ENCODE measurements at places on chromosomes 2 and 18.

DNA sequence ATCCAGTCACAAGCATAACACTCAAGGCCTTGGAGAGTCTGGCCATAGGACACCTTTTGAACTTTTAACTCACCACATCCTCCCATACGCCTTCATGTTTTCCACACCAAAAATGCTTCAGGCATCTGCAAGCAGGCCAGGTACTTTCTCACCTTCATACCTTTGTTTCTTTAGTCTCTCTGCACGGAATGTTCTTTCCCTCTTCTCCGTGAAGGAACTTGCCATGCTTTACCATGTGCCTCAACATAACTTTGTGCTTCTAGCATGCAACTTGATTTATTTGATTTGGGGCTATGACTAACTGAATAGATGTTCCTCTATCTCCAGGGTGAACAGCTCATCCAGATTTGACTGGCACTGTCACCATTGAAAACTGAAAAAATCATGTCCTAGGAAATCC lies 141.7 kb upstream of the ACVR2A start:
- DNase-seq = no peak

- no peak for DNase-seq
Measured at GRCh38 chr2:159188449-159188848, 98.1 kb downstream of the WDSUB1 start.

GRCh38 chr2:85736456-85737355 lies 17.1 kb upstream of the ATOH8 start:
- no peak for DNase-seq

- no peak for DNase-seq
Measured at GRCh38 chr2:147482111-147482895, 362.5 kb upstream of the ACVR2A start.

DNA sequence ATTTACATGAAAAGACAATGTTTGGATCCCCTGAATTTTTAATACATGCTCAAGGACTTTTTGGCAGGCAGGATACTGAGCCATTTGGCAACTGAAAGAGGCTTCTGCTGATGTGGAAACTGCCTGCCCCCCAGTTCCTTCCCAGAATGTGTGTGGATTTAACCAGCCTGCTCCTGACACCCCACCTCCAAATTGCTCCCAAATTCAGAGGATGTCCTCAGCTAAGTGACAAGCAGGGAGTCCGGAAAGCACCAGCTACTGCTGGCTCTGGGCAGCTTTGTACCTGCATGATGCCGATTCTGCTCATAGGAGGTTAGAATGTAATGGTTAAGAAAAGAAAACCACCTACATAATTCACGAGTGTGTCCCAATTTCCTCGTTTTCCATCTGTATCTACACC lies 197.5 kb downstream of the CDH20 start:
- no peak for DNase-seq

- no peak for DNase-seq
Measured at GRCh38 chr2:48129293-48129950, 223.1 kb upstream of the FBXO11 start.

DNA sequence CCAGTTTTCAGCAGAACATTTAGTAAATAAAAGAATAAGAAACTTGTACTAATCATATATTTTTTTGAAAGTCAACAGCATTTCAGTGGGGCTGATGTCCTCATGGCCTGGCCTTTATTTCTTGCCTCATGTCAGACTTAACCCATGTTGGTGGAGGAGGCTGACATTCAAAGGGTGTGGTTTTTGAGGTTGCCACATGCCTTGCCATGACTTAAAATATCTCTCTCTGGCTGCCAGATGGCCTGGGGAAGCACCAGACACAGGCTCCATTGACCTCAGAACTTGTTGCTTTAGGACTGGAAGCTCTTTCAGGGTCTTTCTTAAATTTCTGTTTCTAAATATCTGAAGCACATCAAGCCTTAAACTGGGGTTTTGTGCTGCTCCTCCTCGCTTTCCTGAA lies 32.5 kb upstream of the CD28 start:
- DNase-seq = peak; percentile 5

DNA sequence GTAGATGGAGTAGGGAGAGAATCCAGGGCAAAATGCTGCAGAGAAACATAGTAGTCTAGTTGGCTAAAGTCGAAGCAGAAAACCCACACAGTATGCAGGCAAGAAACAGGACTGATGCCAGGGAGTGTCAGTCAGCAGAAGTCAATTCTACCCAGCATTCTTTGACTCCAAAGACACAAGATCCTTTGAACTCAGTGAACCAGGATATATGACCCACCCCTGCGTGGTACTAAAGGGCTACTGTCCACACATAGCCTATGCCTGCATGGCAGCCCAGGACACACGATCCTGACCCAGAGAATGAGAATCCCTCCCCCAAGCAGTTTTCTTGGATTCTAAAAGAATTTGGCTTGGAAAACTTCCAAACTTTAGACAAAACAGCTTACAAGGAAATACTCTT lies 42.5 kb downstream of the ALK start:
- no peak for DNase-seq

DNA sequence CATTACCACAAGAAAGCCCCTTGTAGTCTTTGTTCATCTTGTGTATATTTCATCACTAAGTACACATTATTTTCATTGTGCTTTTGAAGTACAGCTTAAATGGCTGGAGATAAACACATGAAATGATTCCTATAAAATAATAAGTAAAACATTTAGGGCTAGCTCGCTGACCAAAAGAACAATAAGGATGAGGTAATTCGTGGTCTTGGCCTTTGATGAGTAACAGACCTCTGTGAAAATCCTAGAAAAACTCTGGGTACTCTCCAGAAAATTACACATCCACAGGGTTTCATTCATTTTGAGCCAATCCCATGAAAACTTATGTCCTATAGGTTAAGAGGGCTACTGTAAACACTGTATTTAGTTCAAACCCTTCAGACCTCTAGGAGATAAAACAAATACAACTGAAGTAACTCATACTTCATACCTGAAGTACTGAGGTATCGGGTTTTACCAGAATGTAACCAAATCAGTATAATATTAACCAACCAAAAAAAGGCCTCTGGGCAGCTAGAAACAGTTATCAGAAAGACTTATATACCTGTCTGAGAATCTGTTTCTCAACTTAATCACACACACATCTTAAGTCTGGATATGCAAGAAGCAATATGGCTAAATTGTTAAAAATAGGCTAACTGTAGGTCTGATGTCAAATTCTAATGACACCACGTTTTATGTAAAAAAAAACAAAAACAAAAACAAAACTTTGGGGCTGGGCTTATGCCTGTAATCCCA lies 31.0 kb downstream of the CFAP36 start:
- DNase-seq = no peak

GRCh38 chr18:34709104-34709503 lies 994 bp upstream of the DTNA start:
- no peak for DNase-seq

- no peak for DNase-seq
Measured at GRCh38 chr2:1773883-1774282, 29.6 kb upstream of the PXDN start.

DNA sequence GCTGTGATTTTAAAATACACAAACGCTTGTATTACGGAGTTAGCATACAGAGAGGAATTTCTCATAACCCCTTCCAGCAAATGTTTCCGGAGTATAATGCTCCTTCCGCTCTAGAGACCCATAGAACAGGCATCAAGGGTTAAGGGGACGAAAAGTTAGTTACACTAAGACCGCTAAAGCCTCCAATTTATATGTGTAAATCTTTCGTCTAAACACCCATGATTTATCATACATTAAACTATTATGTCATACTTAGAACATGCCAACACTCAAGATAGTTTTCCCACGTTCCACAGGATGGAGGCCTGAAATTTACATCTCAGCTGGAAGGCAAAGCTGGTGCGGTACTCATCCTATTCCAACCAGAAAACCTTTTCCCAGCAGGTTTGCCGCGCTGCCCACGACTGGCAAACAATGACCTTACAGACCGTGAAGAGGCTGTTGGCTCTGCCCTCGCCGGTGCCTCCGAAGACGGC lies 650 bp downstream of the ORMDL1 start:
- DNase-seq = no peak

Data from activated CD4-positive, alpha-beta T cell treated with anti-CD3 and anti-CD28 coated beads for 24 hours (primary cell).